ENCODE measurements at places on chromosomes 3 and 15.

GRCh38 chr3:179666436-179667035 lies 13.7 kb downstream of the USP13 start:
- no peak for DNase-seq

DNA sequence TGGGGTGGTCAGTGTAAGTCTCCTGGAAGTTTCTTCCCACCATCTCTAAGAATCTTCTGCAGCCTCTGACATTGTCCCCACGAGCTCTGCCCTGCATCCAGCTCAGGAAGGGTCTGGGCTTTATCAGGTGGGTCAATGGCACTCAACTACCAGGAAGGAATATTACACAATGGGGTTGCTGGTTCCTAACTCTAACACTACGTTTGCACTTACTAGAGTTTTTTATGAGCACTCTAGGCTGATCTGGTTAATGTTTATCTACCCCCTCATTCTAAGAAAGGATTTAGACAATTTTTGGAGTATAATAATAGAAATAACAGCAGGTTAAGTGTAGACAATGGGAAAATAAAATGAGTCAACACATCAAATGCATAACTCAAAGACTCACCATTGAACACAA lies 411.1 kb upstream of the RGMA start:
- no peak for DNase-seq

DNA sequence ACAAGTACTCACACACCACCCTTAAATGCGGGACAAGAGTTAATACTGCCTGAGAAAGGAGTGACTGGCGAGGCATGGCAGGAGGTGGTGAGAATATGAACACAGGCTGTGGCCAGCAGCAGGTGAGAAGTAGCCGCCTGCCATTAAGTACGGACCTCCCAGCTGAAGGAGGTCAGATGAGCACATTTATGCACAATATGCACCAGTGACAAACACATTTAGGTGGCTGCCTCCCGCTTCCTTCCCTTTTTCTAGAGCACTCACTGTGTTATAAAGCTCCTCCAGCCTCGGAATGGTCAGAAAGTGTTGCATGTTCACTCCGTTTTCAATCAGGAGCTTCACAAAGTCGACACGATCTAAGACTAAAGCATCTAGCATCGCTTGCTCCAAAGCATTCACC lies 52.4 kb downstream of the TRPM1 start:
- DNase-seq, result no peak

- no peak for DNase-seq
Observed at GRCh38 chr3:10322352-10322710, 1.4 kb upstream of the SEC13 start.

DNA sequence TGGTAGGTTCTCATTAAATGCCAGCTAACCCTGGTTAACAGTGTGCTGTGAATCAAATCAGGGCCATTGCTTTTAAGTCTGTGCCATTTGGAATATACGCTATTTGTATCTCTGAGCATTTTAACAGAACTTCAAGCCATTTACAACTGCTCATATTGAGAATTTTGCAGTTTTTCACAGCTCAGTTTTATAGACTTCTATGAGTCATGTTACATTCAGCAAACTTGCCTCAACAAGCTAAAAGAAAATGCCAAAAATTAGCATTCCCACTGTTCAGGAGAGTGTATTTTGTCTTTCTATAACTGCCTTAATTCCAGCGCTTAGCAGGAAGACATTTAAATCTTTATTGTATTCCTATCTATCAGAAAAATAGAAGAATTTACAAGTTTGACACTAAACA lies 196.4 kb downstream of the GBE1 start:
- no peak for DNase-seq

GRCh38 chr3:195708626-195709481 lies 11.9 kb upstream of the MUC20 start:
- DNase-seq, result no peak

GRCh38 chr3:122612696-122613095 lies 35.2 kb downstream of the PARP15 start:
- no peak for DNase-seq

- no peak for DNase-seq
Observed at GRCh38 chr3:99250272-99250671, 348.8 kb upstream of the DCBLD2 start.

- no peak for DNase-seq
Observed at GRCh38 chr3:113885050-113885449, 46.5 kb downstream of the GRAMD1C start.

- no peak for DNase-seq
Observed at GRCh38 chr15:91885714-91886270, 32.3 kb downstream of the SLCO3A1 start.

DNA sequence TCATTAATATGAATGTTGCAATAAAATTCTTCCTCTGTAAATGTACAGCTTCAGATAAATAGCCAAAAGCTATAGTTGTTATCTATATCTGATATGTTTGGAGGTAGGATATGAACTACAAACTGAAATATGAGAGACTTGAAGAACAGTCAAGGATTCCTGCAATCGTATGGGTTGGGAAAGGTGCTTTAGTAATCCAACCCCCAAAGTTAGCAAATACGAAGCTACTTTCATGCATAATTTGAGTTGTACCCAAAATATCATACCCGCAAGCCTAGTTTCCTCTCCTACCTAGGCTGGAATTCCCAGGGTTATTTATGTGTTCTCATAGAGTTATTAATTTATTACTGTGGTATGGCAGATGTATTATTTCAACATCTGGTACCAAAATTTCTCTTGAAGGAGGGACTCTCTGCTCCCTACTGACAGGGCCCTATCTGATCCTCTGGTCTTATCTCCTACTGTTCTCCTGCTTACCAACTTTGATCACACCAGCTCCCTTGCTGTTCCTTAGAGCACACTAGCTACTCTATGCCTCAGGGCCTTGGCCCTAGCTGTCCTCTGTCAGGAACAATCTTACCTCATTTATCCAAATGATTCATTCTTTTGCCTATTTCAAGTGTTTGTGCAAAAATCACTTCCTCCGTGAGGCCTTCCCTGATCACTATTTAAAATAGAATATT lies 140.4 kb upstream of the CCDC54 start:
- no peak for DNase-seq

DNA sequence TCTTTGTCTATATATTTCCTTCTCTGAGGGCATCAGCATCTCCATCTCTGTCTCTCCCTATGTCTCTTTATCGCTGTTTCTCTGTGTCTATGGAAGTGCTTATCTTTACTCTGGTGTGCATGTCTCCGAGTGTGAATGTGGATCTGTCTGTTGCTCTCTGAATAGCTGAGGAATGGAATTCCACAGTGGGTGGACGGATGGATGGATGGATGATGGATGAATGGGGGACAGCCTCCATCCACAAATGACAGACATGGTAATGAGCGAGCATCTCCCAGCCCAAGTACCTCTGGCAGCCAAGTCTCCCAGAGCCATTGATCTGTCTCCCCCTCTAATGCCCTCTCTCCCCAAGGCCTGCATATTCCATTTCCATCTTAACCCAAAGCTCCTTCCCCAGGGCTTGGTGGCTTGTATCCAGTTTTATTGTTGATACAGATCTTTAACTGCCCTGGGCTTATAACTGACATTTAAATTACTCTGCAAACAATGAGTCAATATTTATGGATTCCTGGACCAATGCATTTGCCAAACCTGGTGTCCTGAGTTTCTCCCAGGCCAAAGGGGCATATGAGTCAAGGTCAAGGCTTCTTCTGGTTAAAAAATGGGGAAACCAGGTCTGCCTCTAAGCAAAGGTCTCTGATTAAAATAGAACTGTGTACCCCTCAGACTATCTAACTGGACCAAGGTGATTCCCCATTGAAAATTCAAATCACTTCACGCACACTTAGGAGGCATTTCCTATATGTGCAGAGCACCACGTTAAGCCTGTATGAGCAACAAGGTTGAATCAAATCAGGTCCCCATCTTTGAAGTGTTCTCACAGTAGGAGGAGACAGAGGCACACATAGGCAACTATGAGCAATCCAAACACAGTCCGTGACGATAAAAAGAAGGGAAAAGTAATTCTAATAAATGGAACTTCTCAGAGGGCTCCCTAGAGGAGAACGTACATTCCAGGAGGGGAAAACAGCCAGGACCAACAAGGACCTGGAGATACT lies 109.9 kb downstream of the TLE3 start:
- DNase-seq, result no peak

DNA sequence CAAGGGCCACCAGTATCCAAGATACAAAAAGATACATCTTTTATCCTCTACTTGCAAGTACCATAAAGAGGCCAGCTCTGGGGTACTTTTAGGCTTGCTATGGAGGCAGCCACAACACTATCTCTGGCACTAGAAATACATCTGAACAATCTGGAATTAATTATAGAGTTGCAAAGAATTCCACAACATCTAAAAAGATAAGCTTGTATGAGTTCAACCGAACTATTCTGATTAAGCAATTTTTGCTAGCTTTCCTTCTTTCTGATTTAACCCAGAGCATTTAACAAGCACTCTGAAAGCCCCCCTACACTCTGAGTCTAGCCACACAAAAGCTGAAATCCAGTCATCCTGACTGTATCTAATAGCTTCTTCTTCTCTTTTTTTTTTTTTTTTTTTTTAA lies 95.4 kb downstream of the FRMD5 start:
- no peak for DNase-seq

GRCh38 chr3:178540184-178540583 lies 3.9 kb downstream of the KCNMB2 start:
- no peak for DNase-seq

- DNase-seq, result no peak
Observed at GRCh38 chr3:164326714-164327113, 751.6 kb downstream of the SI start.

GRCh38 chr3:109926376-109926775 lies 589.0 kb upstream of the DPPA4 start:
- DNase-seq, result no peak

DNA sequence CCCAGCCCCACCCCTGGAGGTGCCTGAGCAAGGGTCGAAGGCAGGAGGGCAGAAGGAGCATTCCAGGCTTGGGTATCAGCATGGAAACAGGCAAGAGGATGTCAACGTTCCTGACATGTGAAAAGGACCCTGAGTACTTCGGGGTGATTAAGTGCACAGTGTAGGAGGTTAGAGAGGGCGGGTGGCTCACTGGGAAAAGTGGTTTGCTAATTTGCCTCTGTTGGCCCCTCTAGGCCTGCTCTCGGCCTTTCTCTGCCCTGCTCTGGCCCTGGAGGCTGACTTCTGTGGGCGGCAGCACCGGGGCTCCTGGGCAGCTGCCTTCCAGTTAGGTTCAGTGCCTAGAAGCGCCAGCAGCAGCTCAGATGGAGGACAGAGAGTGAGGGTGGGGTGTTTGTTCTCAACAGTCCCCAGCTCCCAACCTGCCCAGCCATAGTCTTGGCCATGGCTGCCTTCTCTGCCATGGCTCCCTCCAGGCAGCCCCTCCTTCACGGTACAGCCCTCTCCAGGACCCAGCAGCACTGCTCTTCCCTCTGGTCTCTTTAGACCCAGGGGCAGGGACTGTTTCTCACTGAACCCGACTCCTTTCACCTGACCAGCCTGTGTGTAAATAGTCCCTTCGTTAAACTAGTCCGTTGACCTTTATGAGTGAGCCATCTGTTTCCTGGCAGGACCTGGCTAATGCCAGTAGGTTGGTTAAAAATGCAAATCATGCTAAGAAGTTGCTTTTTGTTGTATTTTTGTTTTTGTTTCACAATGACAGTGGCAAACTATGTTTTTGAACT lies 107.1 kb upstream of the TPM1 start:
- DNase-seq, result no peak

DNA sequence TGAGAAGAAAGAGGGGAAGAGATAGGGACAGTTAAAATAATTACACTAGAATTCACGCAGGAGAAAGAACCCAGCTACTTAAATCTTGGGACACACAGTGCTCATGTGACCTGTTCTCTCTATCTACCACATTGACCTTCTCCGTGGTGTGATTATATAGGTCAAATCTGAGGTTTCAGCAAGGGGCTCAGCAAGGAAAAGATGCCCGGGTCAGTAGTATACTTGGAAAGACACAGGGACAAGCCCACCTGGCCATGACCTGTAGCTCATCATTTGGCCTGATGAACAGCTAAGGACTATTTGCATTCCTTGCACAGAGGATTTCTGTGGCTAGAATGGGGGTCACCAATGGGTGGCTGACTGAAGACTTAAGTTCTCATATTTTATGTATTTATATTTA lies 71.9 kb downstream of the SSR3 start:
- no peak for DNase-seq

DNA sequence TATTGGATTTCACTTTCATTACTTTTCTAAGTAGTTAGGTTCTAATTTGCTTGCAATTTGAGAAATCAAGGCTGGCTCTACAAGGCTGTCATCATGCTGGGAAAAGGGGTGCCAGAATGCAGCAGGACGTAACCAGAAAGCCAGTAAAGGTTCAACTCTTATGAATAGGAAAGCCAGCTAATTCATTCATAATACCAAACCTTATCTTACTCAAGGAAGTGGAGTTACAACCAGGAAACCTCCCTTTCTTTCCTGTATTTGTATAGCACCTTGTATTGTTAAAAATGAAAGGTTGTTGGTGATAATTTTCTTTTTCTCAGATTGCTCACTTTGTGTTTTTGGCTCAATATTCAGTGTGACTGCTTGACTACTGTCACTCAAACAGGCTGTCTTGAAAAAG lies 109.4 kb downstream of the FILIP1L start:
- no peak for DNase-seq

- DNase-seq, result no peak
Observed at GRCh38 chr15:96306321-96306720, 24.2 kb upstream of the NR2F2 start.

DNA sequence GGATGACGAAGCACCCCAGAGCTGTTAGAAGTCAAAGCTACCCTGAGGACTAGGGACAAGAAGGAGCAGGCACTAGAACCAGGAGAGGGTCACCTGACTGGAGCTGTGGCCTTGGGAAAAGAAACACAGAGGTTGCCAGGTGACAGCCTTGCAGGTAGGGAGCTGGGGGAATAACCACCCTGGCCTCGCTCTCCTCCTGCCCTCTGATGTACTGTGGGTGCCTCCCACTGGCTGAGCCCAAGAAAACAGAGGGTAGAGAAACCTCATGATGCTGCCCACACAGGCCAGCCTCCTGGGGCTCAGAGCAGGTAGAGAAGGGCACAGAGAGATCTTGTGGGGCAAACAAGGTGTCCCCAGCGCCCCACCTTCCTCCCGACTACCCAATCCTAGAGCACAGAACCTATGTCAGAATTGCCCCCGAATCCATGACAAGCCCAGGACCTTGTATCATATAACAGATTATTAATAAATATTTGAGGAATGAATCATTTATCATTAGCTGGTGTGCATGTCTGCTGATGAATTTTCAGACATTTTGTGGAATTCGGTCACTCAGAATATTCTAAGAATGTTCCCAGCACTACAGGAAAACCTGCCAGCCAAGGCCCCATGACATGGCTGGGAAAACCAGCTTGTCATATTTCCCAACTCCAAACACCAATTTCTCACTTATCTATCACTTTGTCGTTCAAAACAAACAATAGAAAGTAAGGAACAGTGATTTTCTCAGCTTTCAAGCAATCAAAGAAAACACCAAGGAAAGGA lies 59.8 kb upstream of the MEX3B start:
- no peak for DNase-seq

DNA sequence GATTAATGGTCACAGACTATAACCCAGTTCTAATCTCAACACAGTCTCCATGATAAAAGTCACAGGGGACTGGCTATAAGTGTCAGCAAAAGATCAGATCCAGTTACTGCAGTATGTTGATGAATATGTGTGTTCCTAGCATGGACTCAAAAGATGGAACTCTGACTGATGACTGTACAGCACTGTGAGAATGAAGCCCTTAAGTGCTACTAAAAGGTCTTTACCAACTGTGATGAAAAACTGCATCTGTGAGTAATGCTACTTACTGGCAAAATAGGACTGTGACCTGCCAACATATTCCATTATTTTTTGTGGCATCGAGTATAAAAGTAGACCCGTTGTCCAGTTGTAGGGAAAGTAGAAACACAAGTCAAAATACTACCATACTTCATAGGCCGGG lies 284.2 kb downstream of the ROBO2 start:
- DNase-seq, result no peak

All from activated gamma-delta T cell treated with anti-CD3 and anti-CD28 coated beads, Interleukin-2, amount 50 U/mL, for 16 hours (primary cell).